ENCODE measurements at places on chromosomes 7 and 10.

GRCh38 chr7:50293509-50294179, 10.9 kb upstream of the IKZF1 start:
- DNase-seq, result no peak

DNA sequence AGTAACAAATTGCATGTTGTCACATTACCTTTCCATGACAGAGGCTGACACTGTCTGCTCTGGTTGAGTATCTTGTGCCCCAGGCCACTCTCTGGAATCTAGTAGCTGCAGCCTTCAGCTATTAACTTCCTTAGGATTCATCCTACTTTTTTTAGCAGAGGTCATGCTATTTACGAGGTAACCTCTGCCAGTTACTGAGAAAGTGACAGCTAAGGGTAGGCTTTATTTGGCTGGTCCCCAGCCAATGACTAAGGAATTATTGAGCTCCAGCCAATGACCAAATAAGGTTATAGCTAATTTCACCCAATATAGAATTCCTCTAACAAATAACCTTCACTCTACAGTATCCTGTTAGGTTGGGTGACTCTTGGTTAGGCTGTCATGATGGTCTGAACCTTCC, 1361.7 kb downstream of the XPNPEP1 start:
- no peak for DNase-seq

GRCh38 chr7:13411636-13412035, 577.8 kb downstream of the ETV1 start:
- no peak for DNase-seq

DNA sequence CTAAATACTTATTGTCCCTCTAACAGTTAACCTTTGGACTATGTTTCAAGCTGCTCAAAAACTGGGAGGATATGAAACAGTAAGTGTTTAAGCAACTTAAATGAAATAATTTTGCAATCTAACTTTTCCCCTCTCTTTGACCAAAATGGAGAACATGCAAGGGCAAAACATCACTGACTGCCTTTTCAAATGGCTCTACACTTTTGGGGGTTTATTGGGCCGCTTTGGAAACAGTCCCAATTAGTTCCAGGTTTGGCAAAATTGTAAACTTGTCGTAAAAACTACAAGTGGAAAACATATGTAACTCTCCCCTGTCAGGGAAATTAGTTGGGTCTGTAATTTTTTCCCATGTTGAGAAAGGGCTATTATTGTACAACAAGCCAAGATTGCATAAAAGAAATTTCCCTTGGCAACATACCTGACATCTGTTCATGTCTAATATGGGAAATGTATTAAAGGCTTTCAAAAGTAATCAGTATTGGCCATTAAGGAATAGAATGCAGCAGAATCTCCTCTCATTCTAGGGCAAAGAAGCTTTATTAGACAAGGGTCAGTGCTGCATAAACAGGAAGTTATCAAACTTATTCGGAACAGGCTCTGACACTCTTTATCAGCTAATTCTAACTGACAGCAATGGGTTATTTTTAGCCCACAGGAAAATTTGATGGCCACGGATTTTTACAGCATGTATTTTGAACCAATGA, 157.9 kb downstream of the ARID5B start:
- no peak for DNase-seq

GRCh38 chr10:115957012-115957399, 316.0 kb downstream of the GFRA1 start:
- no peak for DNase-seq

DNA sequence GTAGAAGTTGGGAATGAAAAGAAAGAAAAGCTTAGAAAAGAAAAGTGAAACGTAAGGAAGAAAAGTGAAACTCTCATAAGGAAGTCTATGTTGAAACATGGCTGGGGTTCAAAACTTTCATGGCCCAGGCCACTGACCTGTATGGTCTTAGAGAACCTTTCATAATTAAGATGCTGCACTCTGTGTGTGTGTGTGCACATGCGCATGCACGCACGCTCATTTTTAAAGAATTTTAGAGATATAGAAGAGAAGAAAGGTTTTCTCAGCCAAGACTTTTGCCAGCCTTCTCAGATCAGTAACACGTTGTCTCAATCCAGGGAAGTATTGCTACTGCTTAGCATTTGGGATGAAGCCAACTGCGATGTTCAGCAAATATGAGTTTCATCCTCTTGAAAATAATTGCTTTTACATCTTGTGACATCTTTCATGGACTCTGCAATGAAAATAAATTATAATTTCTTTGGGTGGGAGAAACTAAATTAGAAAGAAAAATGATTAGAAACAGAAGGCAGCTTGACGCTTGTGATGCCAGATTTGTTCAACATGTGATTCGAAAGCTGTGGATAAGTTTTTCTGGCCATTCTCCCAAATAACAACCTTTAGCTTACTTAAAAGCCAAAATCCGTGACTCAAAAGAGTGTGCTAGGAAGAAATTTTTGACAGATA, 16.2 kb upstream of the SLC26A4 start:
- DNase-seq, result no peak

DNA sequence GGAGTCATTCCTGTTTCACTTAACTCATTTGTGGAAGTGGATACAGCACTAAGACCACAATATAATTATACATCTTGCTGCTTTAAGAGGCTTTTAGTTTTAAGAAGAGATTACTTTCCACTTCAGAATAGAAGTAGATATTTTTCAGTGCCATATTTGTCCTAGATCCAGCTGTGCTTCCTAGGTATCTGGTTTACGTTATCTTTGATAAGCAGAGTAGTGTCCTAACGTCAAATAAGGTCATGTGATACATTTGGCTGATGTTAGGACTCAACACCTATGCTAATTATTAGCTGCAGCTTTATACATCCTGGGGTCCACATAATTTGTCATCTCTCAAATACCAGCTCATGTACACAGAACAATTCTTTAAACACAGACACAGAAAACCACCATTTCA, 196.2 kb upstream of the SMIM30 start:
- no peak for DNase-seq

DNA sequence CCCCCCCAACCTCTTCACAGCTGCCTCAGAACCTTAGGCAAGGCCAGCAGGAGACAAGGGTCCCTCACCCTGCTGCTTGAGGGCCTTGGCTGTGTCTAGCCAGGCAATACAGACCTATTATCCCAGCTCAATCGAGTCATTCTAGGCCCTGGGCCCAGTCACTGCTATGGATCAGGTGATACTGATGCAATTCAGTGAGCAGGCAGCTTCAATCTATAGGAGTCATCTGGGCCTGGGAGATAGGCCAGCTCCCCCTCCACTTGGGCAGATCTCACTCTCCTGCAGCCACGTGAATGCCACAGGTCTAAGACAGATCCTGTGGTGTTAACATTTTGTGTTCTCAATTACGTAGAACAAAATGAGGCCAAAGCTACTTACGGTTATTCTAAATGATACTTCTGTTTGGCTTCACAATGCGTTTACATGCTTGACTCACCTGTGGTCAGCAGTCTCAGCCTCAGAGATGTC, 68.0 kb upstream of the LRRC4 start:
- DNase-seq, result no peak

DNA sequence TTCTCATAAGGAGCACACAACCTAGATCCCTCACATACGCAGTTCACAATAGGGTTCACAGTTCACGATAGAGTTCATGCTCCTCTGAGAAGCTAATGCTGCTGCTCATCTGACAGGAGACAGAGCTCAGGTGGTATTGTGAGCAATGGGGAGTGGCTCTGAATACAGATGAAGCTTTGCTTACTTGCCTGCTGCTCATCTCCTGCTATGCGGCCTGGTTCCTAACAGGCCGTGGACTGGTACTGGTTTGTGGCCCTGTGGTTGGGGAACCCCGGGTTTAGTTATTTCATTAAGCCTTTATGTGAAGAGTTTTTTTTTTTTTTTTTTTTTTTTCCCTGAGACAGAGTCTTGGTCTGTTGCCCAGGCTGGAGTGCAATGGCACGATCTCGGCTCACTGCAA, 19.4 kb downstream of the SLK start:
- no peak for DNase-seq

Measured in progenitor cell of endocrine pancreas (in vitro differentiated cells).